Myometrial cell (primary cell): ENCODE measurements at places on chromosomes 4 and X. TPM values are rescaled to one million over a fixed set of nuclear protein-coding genes. Genes with fewer than 3 reads are reported as not detected.

The VEGFD gene
- not detected in 2 replicates for total RNA-seq

The FGF5 gene
- total RNA-seq = 2.0 and 2.8 TPM in 2 replicates

The SHISA3 gene
- total RNA-seq = 2.6 and 2.8 TPM in 2 replicates

The TRMT10A gene
- total RNA-seq = 3.5 and 4.6 TPM in 2 replicates

The SLC6A14 gene
- not detected in 2 replicates for total RNA-seq

The RNF128 gene
- 0.18 TPM in 1 of 2 replicates, not detected in the other for total RNA-seq

The DTHD1 gene
- not detected in 2 replicates for total RNA-seq

The ARAP2 gene
- 1.4 and 1.9 TPM in 2 replicates for total RNA-seq

The UBL4A gene
- 28.2 and 44.1 TPM in 2 replicates for total RNA-seq

The HSFX2 gene
- not detected in 2 replicates for total RNA-seq

The EPGN gene
- not detected in 2 replicates for total RNA-seq

The N4BP2 gene
- 2.9 and 3.0 TPM in 2 replicates for total RNA-seq

The AFM gene
- not detected in 2 replicates for total RNA-seq

The USP17L20 gene
- not detected in 2 replicates for total RNA-seq

The MAGEA10 gene
- not detected in 2 replicates for total RNA-seq

The FRYL gene
- total RNA-seq = 12.4 and 49.1 TPM in 2 replicates

The RPA4 gene
- under 0.01 TPM in 1 of 2 replicates, not detected in the other for total RNA-seq

The GLRB gene
- total RNA-seq = 3.5 and 9.7 TPM in 2 replicates

The UGT2B11 gene
- not detected in 2 replicates for total RNA-seq

The AKAP17A gene
- total RNA-seq = 19.9 and 21.4 TPM in 2 replicates

The LIMCH1 gene
- under 0.01 and 0.18 TPM in 2 replicates for total RNA-seq

The FREM3 gene
- total RNA-seq = not detected in 2 replicates

The CFAP47 gene
- total RNA-seq = not detected in 2 replicates

The CLTRN gene
- total RNA-seq = 0.18 and 0.58 TPM in 2 replicates

The UCP1 gene
- not detected in 2 replicates for total RNA-seq

The SLC25A31 gene
- not detected in 2 replicates for total RNA-seq

The NR3C2 gene
- total RNA-seq = under 0.01 and 0.18 TPM in 2 replicates

The PAK3 gene
- total RNA-seq = 0.18 and 0.58 TPM in 2 replicates

The RGS12 gene
- 6.1 and 8.2 TPM in 2 replicates for total RNA-seq

The IQCM gene
- total RNA-seq = not detected in 2 replicates

The TLR1 gene
- total RNA-seq = 1.2 and 1.9 TPM in 2 replicates

The SULT1E1 gene
- 3.2 and 3.7 TPM in 2 replicates for total RNA-seq

The ARSJ gene
- total RNA-seq = 21.6 and 24.5 TPM in 2 replicates

The TCEAL6 gene
- total RNA-seq = not detected in 2 replicates

The DGAT2L6 gene
- not detected in 2 replicates for total RNA-seq
